Activated CD4-positive, alpha-beta T cell treated with anti-CD3 and anti-CD28 coated beads, Interleukin-2, Interleukin-4, amounts not matched to agents 100 ng/mL and 50 ng/mL, durations not matched to agents 16 hours and 8 hours (primary cell): ENCODE measurements at places on chromosomes 11 and 22.

DNA sequence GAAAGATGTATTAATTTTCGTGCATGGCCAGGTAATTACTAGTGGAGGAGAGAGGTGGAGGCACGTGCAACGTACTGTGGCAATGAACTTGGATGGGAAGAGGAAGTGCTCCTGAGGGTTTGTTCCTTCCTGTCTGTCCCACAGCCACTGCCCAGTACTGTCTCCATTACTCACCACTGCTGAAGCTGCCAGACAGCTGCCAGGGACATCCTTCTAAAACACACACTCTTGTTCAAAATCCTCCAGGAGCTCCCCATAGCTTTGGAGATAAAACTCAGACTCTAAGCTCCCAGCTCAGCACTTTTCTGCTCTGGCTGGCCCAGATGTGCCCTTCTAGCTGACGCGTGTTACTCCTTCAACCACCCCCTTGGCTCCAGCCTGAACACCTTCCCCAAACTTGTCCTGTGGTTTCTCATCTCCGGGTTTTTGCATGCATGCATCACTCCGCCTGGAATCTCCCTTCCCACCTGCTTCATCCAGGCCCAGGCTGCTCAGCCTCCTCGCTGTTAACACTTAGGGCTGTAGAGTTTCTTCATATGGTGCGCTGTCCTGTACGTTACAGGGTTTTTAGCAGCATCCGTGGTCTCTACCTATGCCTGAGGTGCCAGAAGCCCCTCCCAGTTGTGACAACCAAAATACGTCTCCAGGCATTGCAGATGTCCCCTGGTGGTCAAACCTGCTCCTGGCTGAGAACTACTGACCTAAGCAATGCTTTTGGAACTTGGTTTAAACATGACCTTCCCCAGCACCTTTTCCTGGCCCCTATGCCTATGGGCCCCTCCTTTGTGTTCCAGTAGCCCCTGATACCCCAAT, 69.5 kb downstream of the C11orf91 start:
- DNase-seq, result no peak

GRCh38 chr22:41619979-41620588, 759 bp downstream of the DESI1 start:
- DNase-seq, result peak; percentile 42

GRCh38 chr11:57568330-57568766, 876 bp upstream of the UBE2L6 start:
- DNase-seq, result peak; percentile 88

DNA sequence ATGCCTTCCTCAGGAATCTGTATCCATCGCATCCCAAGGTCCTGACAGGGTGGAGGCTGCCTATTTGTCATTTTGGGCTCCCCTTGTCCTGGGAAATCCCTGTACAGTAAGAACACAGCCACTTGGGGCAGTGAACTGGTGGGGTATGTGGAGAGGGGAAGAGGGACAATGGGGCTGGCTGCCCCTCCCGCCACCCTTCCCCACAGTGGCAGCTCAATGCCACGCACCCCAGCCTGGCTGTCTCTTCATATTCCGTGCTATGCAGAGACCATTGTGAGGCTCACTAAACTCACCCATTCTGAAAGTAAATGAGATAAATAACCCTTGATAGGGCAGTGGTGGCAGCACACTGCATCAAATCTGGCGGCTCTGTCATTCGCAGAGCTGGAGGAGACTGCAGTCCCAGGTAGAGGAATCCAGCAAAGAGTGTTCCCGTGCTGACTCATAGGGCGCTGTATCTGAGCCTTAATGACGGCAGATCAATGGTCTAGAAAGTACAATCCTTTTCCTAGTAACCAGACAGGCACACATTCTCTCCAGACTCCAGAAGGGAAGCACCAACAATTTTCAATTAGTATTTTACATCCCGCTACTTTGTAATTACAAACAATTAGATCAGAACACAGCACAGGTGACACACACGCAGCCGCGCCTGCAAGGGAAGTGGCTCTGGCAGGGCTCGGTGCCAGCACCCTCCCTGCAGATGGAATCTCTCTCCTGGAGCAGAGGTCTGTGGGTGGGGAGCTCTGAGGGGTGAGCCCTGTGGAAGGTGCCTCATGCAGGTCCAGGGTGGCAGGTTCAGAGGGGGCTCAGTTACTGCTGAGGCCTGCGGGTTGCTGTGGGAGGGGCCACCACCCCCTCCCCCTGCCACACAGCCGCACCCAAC, 167.9 kb upstream of the B3GAT1 start:
- no peak for DNase-seq

- no peak for DNase-seq
Measured at GRCh38 chr11:106828976-106829375, 189.3 kb downstream of the GUCY1A2 start.
